Type B pancreatic cell (in vitro differentiated cells): ENCODE measurements at places on chromosomes 1 and 21. TPM values are rescaled to one million over a fixed set of nuclear protein-coding genes. Genes with fewer than 3 reads are reported as not detected.
A peak's percentile ranks its signal among the peaks of the same experiment; 100 is the strongest.

Gene DBT
- total RNA-seq = 21.4 and 22.6 TPM in 2 replicates

Gene SLC44A3
- 19.5 and 33.9 TPM in 2 replicates for total RNA-seq

GRCh38 chr1:223629126-223629457 lies 36.4 kb downstream of the CAPN8 start:
- DNase-seq = no peak
- no peaks in the 10 kb centered on the region for H3K36me3 ChIP-seq
- no peak overlapping the region for H3K27ac ChIP-seq
- H3K4me3 ChIP-seq = peak overlapping the region; percentile 5
- peaks cover 11% of the 10 kb centered on the region for H3K4me1 ChIP-seq

Gene ZNF683
- total RNA-seq = not detected in 2 replicates

Gene TRIM46
- total RNA-seq = 2.0 and 8.1 TPM in 2 replicates

DNA sequence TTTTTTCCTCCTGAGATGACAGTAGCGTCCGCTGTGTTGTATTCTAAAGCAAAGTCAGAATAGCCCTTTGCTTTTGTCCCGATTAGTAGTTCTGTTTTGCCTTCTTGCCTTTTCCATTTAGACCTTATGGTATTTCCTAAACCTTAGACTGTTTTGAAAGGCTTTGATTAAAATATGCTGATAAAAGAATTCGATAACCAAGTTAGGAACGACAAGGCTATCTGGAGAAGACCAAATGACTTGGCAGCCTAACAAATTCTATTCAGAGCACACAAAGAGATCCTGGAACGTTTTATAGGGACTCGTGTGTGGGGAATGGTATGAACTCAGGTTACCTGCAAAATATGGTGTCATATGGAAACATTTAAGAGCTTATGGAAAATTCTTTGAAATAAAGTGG lies 42.9 kb downstream of the NFIA start:
- DNase-seq = no peak
- H3K27ac ChIP-seq = no peak overlapping the region
- peaks cover 30% of the 10 kb centered on the region for H3K4me1 ChIP-seq
- no peak overlapping the region for H3K4me3 ChIP-seq
- no peaks in the 10 kb centered on the region for H3K36me3 ChIP-seq
- H3K27me3 ChIP-seq = no peaks in the 10 kb centered on the region

DNA sequence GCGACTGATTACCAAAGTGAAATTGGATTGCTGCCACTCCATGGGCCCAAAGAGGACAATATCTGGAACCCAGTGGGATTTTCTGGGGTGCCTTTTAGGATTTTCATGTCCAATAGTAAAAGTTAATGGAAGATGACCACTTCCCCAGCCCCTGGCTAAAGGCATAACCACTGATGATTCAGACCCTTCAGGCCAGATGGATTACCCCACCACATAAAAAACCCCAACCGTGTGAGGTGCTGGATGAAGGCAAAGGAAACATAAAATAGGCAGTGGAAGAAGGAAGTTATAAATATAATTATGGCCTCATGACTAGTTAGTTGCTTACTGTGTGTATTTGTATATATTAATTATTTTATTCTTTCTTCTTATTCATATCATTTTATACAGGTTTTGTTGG lies 40.2 kb upstream of the IL10 start:
- H3K4me1 ChIP-seq = peaks cover 12% of the 10 kb centered on the region
- H3K27ac ChIP-seq = no peak overlapping the region
- no peak for DNase-seq
- peaks cover 10% of the 10 kb centered on the region for H3K27me3 ChIP-seq
- no peak overlapping the region for H3K4me3 ChIP-seq

GRCh38 chr1:183760661-183761060 lies 44.3 kb upstream of the RGL1 start:
- H3K4me3 ChIP-seq = no peak overlapping the region
- H3K36me3 ChIP-seq = no peaks in the 10 kb centered on the region
- H3K27ac ChIP-seq = no peak overlapping the region
- peaks cover 4% of the 10 kb centered on the region for H3K4me1 ChIP-seq
- H3K27me3 ChIP-seq = no peaks in the 10 kb centered on the region
- no peak for DNase-seq

Gene CD1D
- total RNA-seq = 0.24 and 0.29 TPM in 2 replicates

Gene PGLYRP4
- 4.4 and 5.9 TPM in 2 replicates for total RNA-seq

GRCh38 chr21:38291874-38292273 lies 35.1 kb downstream of the KCNJ15 start:
- H3K27ac ChIP-seq = no peak overlapping the region
- H3K4me3 ChIP-seq = no peak overlapping the region
- H3K4me1 ChIP-seq = peaks cover 13% of the 10 kb centered on the region
- no peaks in the 10 kb centered on the region for H3K36me3 ChIP-seq
- H3K27me3 ChIP-seq = no peaks in the 10 kb centered on the region

Gene CZIB
- total RNA-seq = 36.2 and 72.7 TPM in 2 replicates

Gene PEX11B
- total RNA-seq = 31.2 and 32.2 TPM in 2 replicates

Gene GSTM1
- 6.6 and 37.3 TPM in 2 replicates for total RNA-seq

DNA sequence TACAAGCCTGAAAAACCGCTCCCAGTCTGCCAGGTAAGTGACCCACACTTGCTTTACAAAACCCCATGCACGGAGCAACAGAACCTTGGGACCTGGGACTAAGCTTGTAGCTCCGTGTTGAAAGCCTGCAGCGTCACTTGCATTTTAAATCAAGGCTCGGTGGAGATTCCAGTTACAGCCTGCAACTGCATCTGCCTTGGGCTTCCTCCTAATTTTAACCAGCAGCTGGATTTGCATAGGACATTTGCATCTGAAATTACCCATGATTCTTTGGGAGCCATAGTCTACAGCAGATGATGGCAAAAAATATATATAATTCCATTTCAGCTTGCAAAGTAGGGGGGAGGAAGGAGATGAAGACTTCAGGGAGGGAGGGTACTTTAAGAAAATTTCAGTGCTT lies 62.4 kb upstream of the IGSF21 start:
- no peak overlapping the region for H3K27ac ChIP-seq
- H3K4me1 ChIP-seq = no peaks in the 10 kb centered on the region
- no peak for DNase-seq
- H3K4me3 ChIP-seq = no peak overlapping the region
- peaks cover 5% of the 10 kb centered on the region for H3K36me3 ChIP-seq

- H3K27ac ChIP-seq = no peak overlapping the region
- H3K27me3 ChIP-seq = peaks cover 6% of the 10 kb centered on the region
- no peaks in the 10 kb centered on the region for H3K4me1 ChIP-seq
- H3K4me3 ChIP-seq = no peak overlapping the region
- no peak for DNase-seq
- H3K36me3 ChIP-seq = no peaks in the 10 kb centered on the region
Observed at GRCh38 chr1:45787905-45788304, 15.5 kb upstream of the MAST2 start.

DNA sequence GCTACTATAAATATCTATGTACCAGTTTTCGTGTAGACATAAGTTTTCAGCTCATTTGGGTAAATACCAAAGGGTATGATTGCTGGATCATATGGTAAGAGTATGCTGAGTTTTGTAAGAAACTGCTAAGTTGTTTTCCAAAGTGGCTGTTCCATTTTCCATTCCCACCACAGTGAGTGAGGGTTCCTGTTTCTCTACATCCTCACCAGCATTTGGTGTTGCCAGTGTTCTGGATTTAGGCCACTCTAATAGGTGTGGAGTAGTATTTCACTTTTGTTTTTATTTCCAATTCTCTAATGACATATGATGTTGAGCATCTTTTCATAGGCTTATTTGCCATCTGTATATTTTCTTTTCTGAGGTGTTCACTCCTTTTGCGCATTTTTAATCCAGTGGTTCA lies 112.2 kb downstream of the GALNT2 start:
- no peaks in the 10 kb centered on the region for H3K27me3 ChIP-seq
- H3K4me3 ChIP-seq = no peak overlapping the region
- peaks cover 22% of the 10 kb centered on the region for H3K36me3 ChIP-seq
- no peak for DNase-seq

Gene EXO1
- 10.2 and 25.5 TPM in 2 replicates for total RNA-seq

Gene PHLDA3
- 59.3 and 132 TPM in 2 replicates for total RNA-seq

DNA sequence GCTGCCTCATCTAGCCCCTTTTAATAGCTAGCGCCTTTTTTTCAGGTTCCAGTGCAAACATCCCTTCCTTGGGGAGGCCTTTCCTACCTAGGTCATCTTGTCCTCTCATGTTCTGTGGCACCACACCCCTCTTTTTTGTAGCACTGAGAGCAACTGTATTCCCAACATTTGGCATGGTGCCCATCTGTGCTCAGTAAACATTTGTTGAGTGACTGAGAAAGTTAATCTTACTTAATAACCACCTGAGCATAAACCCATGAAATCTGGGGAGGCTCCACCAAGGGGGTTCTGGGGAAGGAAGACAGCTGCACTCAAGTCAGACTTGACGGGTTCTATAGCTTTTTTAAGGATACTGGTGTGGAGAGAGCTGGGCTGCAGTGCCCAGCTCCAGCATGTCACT lies 90.0 kb downstream of the NOS1AP start:
- no peak overlapping the region for H3K27ac ChIP-seq
- DNase-seq = no peak
- peaks cover 4% of the 10 kb centered on the region for H3K36me3 ChIP-seq
- no peaks in the 10 kb centered on the region for H3K27me3 ChIP-seq
- no peak overlapping the region for H3K4me3 ChIP-seq

- no peaks in the 10 kb centered on the region for H3K36me3 ChIP-seq
- H3K4me1 ChIP-seq = peaks cover 30% of the 10 kb centered on the region
- H3K4me3 ChIP-seq = no peak overlapping the region
- peaks cover 3% of the 10 kb centered on the region for H3K27me3 ChIP-seq
Observed at GRCh38 chr1:107147843-107148242, 7.0 kb downstream of the NTNG1 start.

Gene CAMK2N1
- total RNA-seq = 28.9 and 43.0 TPM in 2 replicates

- no peak for DNase-seq
- peaks cover 12% of the 10 kb centered on the region for H3K36me3 ChIP-seq
- H3K27ac ChIP-seq = peak overlapping the region; percentile 87
- H3K4me3 ChIP-seq = peak overlapping the region; percentile 93
- H3K27me3 ChIP-seq = peaks cover 5% of the 10 kb centered on the region
Observed at GRCh38 chr1:89822109-89822962, 1.5 kb downstream of the LRRC8D start.

DNA sequence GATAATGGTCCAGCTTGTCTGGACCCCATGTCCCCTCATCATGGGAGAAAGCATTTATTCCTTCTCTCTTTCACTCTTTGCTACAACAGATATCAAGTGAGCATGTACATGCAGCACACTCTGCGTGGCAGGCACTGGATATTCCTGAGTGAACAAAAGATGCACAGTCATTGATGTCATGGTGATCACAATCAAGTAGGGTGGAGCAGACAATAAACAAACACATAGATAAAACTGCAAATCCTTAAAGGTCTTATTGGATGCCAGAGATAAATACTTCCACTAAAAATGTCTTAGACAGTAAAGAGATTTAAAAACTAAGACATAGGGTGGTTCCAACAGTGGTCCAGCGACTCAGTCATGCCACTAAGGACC lies 178.0 kb downstream of the ZC3H11B start:
- no peak overlapping the region for H3K4me3 ChIP-seq
- H3K27me3 ChIP-seq = no peaks in the 10 kb centered on the region
- peaks cover 18% of the 10 kb centered on the region for H3K4me1 ChIP-seq
- DNase-seq = no peak
- no peak overlapping the region for H3K27ac ChIP-seq

DNA sequence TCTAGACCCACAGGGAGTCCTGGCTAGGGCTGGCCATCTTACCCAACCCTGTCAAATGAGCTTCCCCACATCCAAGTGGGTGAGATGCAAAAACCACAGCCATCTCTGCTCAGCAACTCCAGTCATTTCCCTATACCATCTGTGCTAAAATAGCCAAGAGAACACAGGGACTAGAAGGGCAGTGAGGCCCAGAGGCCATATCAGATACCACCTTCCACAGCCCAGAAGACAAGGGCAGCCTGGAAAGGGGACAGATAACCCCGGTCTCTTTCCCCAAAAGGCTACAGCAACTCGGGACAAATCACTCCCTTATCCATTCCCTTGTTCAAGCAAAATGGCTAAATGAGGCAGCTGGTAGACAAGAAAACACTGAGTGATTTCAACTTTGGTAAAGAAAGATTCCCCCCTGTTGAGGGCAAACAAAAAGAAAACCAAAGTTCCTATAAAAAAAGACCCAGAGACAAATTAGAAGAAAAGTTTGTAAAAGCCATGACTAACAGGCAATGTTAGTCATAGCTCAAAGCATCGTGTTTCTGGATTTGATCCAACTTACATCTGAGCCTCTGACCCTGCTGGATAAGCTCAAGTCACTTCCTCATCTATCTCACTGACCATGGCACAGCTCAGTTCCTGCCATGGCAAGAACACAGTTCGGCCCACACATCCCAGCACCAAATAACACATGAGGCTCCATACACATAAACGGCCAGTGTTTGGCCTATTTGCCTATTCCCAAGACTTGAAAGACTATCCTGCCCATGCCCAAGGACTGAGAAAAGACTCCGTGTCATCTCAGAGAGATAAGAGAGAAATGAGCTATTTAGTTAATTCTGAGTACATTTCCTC lies 3.1 kb downstream of the LAMB3 start:
- H3K27ac ChIP-seq = peak overlapping the region; percentile 8
- DNase-seq = no peak
- peaks cover 37% of the 10 kb centered on the region for H3K4me1 ChIP-seq
- H3K27me3 ChIP-seq = peaks cover 17% of the 10 kb centered on the region
- H3K36me3 ChIP-seq = no peaks in the 10 kb centered on the region
- H3K4me3 ChIP-seq = peak overlapping the region; percentile 38

- no peak overlapping the region for H3K4me3 ChIP-seq
- no peaks in the 10 kb centered on the region for H3K36me3 ChIP-seq
- peaks cover 5% of the 10 kb centered on the region for H3K27me3 ChIP-seq
- H3K4me1 ChIP-seq = no peaks in the 10 kb centered on the region
- H3K27ac ChIP-seq = no peak overlapping the region
Observed at GRCh38 chr1:174060090-174060489, 37.9 kb upstream of the RC3H1 start.

Gene OR6K3
- total RNA-seq = not detected in 2 replicates

DNA sequence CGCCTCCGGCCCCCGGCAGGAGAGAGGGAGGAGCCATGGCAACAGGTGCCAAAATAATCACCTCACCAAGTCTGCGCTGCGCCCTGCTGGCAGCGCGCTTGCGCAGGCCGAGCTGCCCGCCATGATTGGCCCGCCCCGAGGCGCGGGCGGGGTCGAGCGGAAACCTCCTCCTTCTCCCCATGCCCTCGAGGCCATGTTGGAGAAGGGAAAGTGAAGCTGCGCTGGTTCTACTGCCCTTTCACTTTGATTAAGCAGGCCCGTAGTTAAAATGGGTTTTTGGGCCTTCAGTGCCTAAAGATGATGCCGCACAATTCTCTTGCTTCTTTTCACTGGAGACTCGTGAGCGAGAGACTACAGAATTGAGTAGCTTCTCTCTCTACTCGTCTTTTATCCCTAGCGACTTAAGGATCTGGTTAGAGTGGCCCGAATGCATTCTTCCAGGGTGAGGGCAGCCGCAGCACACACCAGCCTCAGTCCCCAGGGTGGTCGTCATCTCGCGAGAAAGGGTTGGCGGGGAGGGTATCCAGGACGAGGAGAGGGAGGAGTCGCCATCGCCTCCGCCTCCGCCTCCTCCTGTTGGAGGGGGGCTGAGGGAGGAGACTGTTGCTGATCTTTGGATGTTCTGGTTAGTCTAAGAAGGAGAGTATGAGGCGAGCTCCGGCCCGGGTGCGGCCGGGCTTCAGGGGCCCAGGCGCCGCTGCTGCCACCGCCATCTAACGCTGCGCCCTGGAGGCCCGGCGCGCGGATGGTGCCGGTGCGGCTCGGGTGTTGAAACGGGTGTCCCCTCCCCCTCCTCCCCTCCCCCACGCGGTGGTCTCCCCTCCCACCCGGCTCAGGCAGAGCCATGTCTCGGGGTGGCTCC lies at the start of gene DCAF6:
Gene DCAF6 (plus strand): TSS at position 616 of the 862 bp plus-strand sequence. CDS start 229 bp downstream, at position 845.
- H3K27me3 ChIP-seq = peaks cover 3% of the 10 kb centered on the region
- H3K36me3 ChIP-seq = peaks cover 1% of the 10 kb centered on the region
- peak; percentile 96 for DNase-seq
- peaks cover 19% of the 10 kb centered on the region for H3K4me1 ChIP-seq
- peak within 1 kb of the TSS; percentile 99 for H3K27ac ChIP-seq

Gene PKN2
- 56.0 and 69.2 TPM in 2 replicates for total RNA-seq

- H3K27ac ChIP-seq = no peak overlapping the region
- DNase-seq = no peak
- no peaks in the 10 kb centered on the region for H3K36me3 ChIP-seq
Observed at GRCh38 chr1:48036710-48037355, 39.6 kb upstream of the TRABD2B start.

Gene NOTCH2
- 93.6 and 142 TPM in 2 replicates for total RNA-seq
